ENCODE measurements at places on chromosomes 2 and 18. TPM values are rescaled to one million over a fixed set of nuclear protein-coding genes. Genes with fewer than 3 reads are reported as not detected.

The DQX1 gene
- total RNA-seq, result 0.14 TPM

The NABP1 gene
- total RNA-seq, result 12.2 TPM

The GALNT1 gene
- 97.7 TPM for total RNA-seq

The STARD6 gene
- not detected for total RNA-seq

The SERPINB10 gene
- not detected for total RNA-seq

The GPR75 gene
- 1.2 TPM for total RNA-seq

The OSBPL1A gene
- 20.4 TPM for total RNA-seq

The VWC2L gene
- not detected for total RNA-seq

The SPATA3 gene
- total RNA-seq, result not detected

The KCNIP3 gene
- 2.3 TPM for total RNA-seq

The SH2D6 gene
- total RNA-seq, result 0.96 TPM

The GPR55 gene
- not detected for total RNA-seq

The UBXN4 gene
- 43.1 TPM for total RNA-seq

The ACTG2 gene
- 0.40 TPM for total RNA-seq

The CFAP65 gene
- total RNA-seq, result 0.17 TPM

The RGPD3 gene
- total RNA-seq, result 0.16 TPM

The LYG2 gene
- total RNA-seq, result not detected

The TGFA gene
- total RNA-seq, result 4.6 TPM
